Gastroesophageal sphincter (tissue), 4 donors: ENCODE measurements at places on chromosomes 4 and X.

DNA sequence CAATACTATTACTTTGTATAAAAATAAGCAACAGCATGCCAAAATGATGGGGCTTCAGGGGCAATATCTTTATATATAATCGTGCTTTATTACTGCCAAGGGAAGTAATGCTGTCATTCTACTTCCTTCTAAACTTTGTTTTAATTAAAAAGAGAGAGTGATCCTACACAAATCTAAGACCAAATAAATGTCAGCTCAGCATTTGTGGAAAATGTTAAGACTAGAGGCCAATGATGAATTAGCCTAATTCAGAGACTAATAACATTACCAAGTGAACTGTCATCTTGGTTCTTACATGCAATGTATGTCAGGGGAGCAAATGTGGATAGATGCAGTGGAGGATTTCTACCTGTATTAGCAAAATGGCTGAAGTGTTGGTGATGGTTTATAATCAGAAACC, 166.4 kb upstream of the PTCHD1 start:
- no peak for ATAC-seq

GRCh38 chr4:89109841-89110540, 1.3 kb upstream of the TIGD2 start:
- no peak for ATAC-seq

DNA sequence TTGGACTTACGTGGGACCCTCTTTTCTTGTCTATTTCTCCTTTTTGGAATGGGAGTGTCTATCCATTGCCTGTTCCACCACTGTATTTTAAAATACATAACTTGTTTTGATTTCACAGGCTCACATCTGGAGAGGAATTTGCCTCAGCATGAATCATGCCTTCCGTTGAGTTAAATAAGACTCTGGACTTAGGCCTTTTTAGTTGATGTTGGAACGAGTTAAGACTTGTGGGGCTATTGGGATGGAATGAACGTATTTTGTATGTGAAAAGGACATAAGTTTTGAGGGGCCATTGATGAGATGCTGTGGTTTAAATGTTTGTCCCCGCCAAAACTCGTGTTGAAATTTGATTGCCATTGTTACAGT, 66.2 kb downstream of the BEX3 start:
- ATAC-seq: no peak

- no peak for ATAC-seq
Observed at GRCh38 chr4:106615961-106616360, 247.4 kb upstream of the GIMD1 start.

DNA sequence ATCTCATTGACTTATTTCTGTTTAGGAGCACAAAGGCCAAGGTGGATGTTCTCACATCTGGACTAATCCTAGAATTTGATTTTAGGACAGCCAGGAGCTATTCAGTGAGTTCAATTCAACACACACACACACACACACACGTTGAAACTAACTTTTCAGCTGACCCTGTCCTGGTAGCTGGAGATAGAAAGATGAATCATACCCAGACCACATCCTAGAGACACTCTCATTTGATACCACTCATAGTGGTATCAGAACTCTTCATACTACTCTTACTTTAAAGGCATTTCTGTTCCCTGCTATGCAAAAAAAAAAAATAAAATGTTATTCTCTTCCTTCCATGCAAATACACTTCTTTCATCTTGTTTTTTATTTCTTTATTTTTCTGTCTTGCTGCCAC, 36.7 kb downstream of the KLF8 start:
- no peak for ATAC-seq
